Activated T-cell treated with anti-CD3 and anti-CD28 coated beads for 24 hours (primary cell): ENCODE measurements at places on chromosomes 13 and 19.

- DNase-seq: no peak
These were observed 112.9 kb downstream of the TUBA3C start for GRCh38 chr13:19068691-19069090.

- DNase-seq: no peak
These were observed 953 bp downstream of the RLN3 start for GRCh38 chr19:14028901-14029300.

GRCh38 chr13:77696006-77696878 is 1.2 kb upstream of the SLAIN1 start:
- DNase-seq: no peak

- no peak for DNase-seq
These were observed 1150.2 kb upstream of the PCDH9 start for GRCh38 chr13:68380041-68380973.

- no peak for DNase-seq
These were observed 95.3 kb upstream of the TNFSF11 start for GRCh38 chr13:42478531-42479156.

GRCh38 chr13:113960276-113960948 is 13.5 kb downstream of the C13orf46 start:
- no peak for DNase-seq

DNA sequence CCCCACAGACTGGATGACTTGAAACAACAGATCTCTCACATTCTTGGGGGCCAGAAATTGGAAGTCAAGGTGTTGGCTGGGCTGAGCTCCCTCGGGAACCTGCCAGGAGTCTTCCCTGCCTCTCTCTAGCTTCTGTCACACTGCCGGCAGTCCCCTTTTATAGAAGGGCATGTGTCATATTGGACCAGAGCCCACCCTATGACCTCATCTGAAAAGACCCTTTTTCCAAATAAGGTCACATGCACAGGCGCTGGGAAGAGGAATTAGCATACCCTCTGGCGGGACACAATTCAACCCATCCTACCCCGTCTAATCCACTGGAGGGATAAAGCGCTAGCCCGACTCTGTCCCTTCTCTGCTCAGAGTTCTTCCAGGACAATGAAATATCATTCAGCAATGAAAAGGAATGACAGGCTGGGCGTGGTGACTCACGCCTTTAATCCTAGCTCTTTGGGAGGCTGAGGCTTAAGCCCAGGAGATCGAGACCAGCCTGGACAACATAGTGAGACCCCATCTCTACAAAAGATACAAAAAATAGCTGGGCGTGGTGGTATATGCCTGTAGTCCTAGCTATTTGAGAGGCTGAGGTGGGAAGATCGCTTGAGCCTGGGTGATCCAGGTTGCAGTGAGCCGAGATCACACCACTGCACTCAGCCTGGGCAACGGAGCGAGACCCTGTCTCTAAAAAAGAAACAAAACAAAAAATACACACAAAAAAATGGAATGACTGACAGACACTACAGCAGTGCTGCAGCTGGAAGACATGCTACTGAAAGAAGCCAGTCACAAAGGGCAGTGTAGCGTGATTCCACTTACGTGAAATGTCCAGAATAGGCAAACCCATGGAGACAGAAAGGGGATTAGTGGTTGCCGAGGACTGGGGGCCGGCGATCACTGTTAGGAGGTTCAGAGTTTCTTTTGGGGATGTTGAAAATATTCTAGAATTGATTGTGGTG is 28.5 kb downstream of the MEIS3 start:
- no peak for DNase-seq

DNA sequence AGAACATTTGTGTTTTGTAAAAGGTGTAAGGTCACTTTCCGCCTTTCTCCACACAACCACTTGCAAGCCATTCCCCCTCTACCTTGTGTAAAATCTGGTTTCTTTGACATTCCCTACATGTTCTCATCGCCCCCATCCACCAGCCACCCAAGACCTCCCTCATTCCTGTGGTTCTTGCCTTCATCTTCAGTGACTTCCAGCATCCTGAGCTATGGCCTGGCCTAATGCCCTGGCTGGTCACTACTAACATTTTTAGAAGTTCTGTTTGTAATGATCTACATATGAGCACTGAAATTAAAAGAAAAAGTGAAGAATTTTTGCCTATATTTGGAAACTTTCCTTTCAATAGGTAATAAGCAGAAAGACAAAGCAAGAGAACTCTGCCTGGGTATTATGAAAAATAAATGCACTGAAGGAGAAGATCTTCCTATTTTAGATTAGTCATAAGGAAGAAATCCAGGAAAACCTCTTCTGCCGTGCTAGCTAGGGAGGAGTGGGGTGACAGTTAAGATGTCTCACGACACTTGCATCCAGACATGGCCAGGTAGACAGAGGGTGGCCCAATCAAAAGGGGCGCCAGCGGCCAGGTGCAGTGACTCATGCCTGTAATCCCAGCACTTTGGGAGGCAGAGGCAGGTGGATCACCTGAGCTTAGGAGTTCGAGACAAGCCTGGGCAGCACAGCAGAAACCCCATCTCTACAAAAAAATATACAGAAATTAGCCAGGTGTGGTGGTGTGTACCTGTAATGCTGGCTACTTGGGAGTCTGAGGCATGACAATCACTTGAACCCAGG is 28.1 kb upstream of the MPHOSPH8 start:
- no peak for DNase-seq

DNA sequence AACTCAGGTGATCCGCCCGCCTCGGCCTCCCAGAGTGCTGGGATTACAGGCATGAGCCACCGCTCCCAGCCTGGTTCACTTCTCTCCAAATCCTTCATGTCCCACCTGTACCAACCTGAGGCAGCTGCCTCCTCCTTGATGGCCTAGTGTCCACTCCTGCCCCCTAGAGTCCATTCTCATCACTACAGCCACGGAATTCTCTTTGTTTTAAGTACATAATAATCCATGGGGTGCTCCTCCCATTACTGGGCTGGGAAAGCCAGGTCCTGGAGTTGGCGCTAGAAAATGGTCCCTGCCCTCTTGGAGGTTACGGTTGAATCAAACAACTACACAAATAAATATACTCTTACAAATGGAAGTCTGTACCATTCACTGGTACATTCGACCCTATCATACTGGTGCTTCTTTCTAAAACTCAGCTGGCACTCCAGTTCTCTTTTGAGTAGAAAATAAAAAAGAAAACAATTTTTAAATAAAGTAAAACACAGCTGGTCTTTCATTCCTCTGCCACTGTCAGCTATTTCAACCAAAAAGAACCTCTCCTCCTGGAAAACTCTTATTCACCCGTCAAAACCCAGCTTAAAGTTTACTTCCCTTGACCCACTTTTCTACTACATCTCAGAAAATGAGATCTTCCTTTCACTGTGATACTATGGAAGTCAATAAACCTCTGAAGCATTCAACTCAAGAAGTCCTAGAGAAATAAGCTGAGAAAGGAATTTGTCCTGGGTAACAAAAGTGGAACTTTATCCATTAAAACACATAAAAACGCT is 22.4 kb upstream of the ARHGEF18 start:
- no peak for DNase-seq

DNA sequence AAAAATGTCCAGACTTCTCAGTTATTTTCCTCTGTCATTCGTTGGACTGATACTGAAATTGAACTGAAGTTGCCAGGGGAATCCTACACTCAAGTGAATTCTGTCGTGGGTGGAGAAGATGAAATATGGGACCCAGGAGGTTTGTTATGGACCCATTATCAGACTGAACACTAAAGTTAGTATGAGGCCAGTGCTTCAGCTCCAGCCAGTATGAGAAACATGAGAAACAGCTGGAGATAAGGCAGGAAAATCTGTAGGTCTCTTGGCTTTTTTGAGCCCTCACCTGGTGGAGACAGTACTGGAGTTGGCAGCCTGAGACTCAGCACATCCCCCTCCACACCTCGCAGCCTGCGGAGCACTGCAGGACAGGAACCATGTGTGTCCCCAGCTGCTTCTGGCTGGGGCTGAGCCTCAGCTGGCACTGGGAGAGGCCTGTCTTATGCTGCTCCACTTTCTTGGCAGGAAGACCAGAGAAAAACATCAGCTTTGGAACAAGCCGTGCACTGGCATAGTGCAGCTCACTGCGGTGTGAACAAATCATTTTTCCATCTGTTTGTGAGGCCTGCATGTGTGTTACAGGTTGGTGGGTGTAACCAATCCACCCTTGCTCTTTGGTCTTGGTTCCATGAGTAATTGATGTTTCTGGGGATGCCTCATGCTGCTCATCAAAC is 641.0 kb downstream of the FGF9 start:
- DNase-seq: no peak

GRCh38 chr13:23392925-23393645 is 40.4 kb downstream of the SACS start:
- DNase-seq: no peak

- DNase-seq: no peak
These were observed 233.0 kb upstream of the PRR20A start for GRCh38 chr13:56907766-56908165.

GRCh38 chr13:90700340-90700739 is 647.1 kb upstream of the MIR17HG start:
- no peak for DNase-seq

- DNase-seq: no peak
These were observed 3.2 kb downstream of the KLF16 start for GRCh38 chr19:1860042-1860775.

DNA sequence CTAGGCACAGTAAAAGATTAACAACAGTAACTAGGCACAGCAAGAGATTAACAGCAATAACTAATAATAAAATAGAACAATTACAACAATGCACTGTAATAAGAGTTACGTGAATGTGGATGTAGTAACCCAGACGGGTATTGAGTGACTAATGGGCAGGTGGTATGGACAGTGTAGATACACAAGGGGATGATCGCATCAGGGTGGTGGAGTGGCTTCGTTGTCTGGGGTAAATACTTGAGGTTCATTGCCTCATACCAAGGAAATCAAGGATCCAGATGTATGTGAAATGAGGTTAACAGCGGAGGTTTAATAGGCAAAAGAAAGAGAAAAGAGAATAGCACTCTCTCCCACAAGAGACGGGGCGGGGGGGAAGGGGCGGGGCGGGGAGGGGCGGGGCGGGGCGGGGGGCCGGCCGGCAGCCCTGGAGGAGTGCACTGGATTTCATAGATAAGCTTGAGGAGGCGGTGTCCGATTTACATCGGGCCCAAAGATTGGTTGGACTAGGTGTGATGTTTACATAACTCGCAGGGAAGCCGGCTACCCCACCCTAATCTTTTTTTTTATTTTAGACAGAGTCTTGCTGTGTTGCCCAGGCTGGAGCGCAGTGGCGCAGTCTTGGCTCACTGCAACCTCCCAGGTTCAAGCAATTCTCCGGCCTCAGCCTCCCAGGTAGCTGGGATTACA is 106.3 kb downstream of the KCTD15 start:
- no peak for DNase-seq

DNA sequence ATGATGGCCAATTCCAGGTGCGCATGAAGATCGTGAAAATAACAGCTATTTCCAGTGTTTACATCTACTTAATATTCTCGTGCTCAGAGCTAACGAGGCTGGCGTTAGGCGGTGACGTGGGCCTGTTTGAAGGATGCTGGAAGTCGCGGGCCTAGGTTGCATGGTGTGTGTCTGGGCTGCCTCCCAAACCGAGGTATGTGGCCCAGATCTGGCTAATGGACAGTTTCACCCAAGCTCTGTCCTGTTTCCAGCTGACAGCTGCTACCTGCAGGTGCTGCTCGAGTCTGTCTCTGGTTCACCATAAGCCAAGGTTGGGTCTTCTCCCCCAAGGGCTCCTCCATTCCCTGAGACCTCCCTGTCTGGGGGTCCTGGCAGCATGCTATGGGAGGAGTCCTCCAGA is 40.5 kb upstream of the KCTD15 start:
- no peak for DNase-seq

DNA sequence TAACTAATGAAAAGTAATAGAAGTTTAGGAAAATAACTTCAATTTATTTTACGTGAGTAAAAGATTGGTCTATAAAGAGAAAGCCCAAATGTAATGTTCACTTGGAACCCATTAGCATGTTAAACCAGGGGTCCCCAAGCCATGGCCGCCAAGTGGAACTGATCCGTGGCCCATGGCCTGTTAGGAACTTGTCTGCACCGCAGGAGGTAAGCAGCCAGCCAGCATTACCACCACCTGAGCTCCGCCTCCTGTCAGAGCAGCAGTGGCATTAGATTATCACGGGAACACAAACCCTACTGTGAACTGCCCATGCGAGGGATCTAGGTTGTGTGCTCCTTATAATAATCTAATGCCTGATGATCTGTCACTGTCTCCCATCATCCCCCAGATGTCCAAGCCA is 818.7 kb upstream of the GPC6 start:
- DNase-seq: no peak

DNA sequence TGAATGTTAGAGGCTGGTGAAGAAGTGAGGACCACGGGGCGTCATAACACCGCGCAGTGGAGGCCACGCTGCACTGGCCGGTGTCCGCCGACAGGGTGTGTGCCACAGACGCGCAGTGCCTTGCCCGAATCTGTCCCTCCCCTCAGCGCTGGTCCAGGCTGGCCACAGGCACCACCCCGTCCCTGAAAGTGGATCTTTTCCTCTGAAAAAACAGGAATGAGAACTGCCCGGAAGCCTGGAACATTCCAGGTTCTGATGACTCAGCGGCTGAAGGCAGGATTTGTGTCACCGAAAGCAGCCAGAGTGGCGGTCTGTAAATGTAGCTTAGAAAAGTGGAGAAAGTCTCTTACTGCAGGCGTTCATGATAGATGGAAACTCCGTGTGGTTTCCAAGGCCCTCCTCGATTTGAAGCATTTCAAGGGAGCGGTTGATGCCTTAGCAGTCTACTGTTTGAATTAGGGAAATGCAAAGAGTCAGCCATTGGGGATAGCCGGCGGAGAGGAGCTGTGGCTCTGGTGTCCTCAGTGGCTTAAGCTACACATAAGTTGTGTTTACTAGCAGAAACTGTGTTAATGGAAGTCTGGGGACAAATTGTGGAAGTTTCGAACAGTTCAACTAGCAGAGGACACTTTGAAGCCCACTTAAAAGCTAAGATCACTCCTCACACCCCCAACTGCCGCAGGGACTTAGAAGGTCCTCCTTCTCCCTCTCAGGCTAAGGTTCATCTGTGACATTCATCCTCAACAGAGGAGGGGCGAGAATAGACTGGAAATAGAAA is 70.8 kb downstream of the NUFIP1 start:
- peak; percentile 64 for DNase-seq

- DNase-seq: no peak
These were observed 25.9 kb upstream of the SLC46A3 start for GRCh38 chr13:28744656-28745055.

DNA sequence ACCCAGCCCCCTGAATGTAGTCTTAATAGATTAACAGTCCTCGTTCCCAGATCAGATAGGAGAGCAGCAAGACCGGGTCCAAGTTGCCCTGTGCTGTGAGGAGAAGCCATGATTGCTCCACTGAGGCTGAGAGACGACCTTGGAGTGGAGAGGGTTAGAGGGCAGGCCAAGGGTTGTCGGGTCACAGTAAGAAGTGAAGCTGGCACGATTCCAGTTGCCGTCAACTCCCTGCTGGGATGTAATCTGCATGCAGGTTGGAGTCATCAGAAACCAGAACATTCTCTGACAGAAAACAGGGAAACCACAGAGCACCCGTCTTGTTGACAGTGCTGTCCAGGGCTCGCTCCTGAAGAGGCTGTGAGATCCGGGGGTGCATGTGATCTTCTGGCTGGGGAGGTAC is 19.0 kb upstream of the ATP11A start:
- no peak for DNase-seq

GRCh38 chr19:7442423-7442822 is 46.4 kb downstream of the PEX11G start:
- no peak for DNase-seq

- DNase-seq: no peak
These were observed 103.9 kb upstream of the CACNA1A start for GRCh38 chr19:13610039-13610691.

GRCh38 chr13:113887700-113888201 is 23.9 kb upstream of the GAS6 start:
- no peak for DNase-seq
